NCI-H187 treated with DMSO at 0.1 percent for 48 hours (cell line): ENCODE measurements at places on chromosomes 12 and 14.

- DNase-seq: no peak
Observed at GRCh38 chr12:15230137-15230536, 8.9 kb upstream of the RERG start.

GRCh38 chr12:124939079-124939420, 24.6 kb upstream of the UBC start:
- DNase-seq: no peak

DNA sequence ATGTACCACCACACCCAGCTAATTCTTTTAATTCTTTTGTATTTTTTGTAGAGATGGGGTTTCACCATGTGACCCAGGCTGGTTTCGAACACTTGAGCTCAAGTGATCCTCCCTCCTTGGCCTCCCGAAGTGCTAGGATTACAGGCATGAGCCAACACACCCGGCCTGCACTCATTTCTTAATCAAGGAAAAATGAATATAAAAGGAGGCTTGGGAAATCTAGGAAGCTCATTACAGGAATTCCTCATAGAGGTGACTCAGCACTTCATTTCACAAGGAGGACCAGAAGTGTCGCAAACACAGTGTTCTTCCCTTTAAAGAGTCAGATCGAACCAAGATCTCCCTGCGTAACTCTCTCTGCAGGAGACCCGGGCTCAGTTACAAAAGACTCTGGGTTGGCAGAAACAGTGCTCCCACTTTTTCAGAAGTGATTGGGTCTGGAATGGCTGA, 30.3 kb downstream of the NFKBIA start:
- no peak for DNase-seq

DNA sequence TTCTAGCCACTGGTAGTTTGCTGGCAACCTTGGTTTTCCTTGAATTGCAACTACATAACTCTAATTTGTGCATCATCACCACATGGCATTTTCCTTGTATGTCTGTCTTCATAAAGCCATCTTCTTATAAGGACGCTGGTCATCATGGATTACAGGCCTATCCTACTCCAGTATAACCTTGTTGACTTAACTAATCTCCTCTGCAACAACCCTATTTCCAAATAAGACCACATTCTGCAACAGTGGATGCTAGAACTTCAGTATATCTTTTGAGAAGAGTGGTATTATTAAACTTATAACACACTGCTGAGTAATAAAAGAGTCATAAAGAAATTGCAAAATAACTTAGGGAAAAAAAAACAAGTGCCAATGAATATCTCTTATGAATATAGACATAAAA, 511.8 kb upstream of the FOXG1 start:
- DNase-seq: no peak

DNA sequence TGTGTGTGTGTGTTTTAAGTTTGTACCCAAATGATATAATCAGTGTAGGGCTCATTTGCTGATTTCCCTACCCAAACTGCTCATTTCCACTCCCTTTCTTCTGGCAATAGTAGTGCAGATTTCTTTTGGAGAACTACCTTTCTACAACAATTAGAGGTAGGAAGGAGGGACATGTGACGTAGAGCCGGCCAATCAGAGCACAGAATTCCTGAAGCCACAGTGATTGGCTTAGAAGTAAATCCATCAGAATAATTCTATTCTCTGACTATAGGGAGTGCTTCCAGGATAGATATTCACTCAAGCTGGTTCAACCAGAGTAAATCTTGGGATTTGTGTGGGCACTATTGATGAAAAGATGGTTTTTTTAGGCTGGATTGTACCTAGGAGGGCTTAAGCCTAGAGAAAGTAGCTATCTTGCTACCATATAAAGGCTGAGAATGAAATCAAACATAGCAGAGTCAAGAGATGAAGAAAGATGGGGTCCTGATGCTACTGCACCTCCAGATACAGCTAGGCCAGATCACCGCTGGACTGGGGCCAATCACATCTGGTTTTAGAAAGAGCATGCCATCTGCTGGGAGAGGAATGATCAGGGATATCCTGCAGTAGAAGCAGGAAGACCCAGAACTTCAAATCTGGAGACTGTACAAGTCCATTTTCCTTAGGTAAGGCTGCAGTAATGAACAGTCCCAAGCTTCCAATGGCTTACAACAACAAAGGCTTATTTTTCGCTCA, 54.1 kb upstream of the NUAK1 start:
- DNase-seq: no peak

GRCh38 chr12:113391145-113391544, 12.5 kb downstream of the SDS start:
- DNase-seq: no peak

GRCh38 chr14:103552846-103553210, 9.6 kb downstream of the BAG5 start:
- no peak for DNase-seq

- no peak for DNase-seq
Observed at GRCh38 chr14:104979758-104980610, 1.8 kb upstream of the AHNAK2 start.

DNA sequence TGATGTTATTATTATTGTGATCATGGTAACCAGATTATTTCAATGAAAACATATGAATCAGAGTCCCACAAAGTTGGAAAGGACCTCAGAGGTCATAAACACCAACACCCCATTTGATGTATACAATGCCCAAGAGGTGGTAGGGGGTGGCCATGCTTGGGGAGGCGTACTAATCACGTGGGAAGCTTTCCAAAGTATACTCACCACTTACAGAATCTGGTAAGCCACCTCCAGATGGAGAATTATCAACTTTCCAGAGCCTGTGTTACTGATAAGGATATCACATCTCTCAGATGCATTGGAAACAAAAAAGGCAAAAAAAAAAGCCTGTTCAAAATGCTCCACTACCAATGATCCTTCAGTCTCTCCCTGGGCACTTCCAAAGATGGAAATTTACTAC, 8.4 kb downstream of the DAD1 start:
- no peak for DNase-seq

- DNase-seq: no peak
Observed at GRCh38 chr14:31967669-31967975, 109.5 kb upstream of the ARHGAP5 start.

DNA sequence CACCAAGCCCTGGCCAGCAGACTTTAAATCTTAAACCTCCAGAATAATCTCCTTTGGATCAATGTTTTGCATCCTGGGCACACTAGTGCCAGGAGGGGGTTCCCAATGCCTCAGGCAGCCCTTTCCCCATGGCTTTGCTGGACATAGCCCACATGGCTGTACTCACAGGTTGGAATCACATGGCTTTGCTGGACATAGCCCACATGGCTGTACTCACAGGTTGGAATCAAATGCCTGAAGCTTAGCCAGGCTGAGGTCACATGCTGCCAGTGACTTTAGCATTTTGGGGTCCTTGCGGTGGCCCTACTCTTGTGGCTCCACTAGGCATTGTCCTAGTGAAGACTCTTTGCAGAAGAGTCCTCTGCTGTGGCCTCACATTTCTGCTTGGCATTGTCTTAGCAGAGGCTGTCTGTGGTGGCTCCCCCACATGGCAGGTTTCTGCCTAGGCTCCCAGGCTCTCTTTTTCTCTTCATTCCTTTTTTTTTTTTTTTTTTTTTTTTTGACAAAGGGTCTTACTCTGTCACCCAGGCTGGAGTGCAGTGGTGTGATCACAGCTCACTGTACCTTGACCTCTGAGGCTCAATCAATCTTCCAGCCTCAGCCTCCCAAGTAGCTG, 13.0 kb downstream of the FLVCR2 start:
- no peak for DNase-seq

- DNase-seq: no peak
Observed at GRCh38 chr14:89616852-89617341, 199.9 kb upstream of the FOXN3 start.

- peak; percentile 39 for DNase-seq
Observed at GRCh38 chr12:6961695-6962284, 8.7 kb downstream of the PHB2 start.

DNA sequence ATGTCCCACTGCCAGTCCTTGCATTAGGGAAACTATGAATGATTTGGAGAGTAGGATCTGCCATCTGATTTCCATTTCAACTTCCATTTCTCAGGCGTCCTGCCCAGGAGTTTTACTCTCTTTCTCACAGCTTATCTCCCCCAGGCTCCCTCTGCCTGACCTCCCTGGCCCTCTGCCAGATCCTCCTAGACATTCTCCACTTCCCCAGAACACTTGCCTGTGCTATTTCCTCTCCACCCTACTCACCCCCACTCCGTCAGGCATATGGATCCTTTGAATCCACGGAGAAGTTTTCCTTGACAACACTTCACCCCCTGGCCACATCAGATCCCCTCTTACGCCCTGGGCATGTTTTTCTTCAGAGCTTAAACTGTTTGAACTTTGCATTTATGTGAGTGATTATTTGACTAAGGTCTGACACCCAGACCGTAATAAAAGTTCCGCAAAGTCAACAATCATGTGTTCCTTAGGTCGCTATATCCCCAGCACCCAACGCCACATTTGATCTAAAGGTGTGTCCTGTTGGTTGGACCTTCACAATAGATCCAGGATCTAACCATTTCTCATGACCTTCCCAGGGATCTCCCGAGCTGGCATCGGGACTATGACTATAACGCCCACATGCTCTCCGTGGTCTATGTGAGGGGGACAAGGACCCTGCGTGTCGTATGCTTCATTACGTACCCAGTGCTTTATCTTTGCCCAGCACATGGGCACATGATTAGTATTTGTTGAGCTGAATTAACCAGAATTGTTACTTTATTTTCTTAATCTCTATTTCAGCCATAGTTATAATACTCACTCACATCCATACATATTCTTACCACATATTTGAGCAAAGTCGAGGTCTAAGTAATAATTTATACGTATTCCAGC, 255.8 kb upstream of the FOXN3 start:
- no peak for DNase-seq

DNA sequence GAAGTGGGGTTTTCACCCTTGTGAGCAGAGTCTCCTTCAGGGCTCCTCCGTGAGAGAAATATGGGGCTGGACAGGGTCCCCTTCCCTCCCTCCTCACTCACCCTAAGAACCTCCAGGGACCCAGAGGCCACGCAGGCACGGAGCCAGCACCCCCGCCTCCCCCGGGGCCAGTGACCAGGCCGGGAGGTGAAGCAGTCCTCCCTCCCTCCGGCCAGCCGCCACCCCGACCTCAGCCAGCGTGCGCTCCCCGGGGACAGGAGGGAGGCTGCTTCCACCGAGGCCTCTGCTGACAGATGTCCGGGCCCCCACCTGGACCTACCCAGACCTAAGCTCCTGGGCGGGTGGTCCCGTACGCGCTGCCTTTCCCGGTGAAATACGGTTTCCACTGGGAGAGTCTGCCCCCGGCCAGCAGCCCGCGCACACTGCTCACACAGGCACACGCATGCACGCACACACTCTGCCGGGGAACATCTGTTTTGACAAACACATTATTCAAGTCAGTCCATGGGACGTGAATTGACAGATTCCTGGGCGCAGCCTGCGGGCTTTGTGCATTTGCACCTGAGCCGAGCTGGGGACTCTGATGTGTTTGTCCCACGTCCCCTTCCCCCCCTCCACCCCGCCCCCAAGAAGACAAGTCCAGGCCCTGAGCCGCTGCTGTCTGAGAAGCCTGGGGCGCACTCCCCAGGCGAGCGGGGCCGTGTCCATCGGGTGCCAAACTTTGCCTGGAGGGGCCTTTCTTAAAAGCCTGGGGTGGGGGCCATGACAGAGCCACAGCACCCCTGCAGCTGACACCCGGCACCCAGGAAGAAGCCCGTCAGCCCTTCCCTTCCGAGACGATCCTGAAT, 725 bp downstream of the RIMBP2 start:
- no peak for DNase-seq

- no peak for DNase-seq
Observed at GRCh38 chr14:105107351-105107750, 42.1 kb upstream of the GPR132 start.

DNA sequence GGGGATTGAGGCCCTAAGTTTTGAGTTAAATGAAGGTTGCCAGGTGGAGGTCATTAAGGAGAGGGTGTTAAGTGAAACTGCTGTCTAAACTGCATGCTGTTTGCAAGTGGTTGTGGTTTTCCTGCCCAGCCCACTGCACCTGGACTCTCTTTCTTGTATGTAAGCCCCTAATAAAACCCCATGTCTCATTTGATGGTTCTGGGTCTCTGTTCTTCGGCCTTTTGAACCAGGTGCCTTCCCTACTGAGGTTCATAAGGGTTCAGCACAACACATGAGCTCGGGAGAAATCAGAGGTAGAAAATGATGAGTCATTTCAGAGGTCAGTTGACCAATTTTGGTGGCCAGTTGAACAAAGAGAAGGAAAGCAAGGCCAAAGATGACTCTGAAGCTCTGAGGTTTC, 382.5 kb downstream of the RPS29 start:
- no peak for DNase-seq

GRCh38 chr12:115752913-115753726, 524.4 kb downstream of the MED13L start:
- no peak for DNase-seq

GRCh38 chr14:48027115-48027514, 351.7 kb upstream of the MDGA2 start:
- no peak for DNase-seq

GRCh38 chr12:41485203-41485602, 297.1 kb downstream of the PDZRN4 start:
- DNase-seq: no peak

GRCh38 chr14:66459603-66460002, 26.6 kb upstream of the CCDC196 start:
- DNase-seq: no peak

GRCh38 chr14:72565149-72565559, 328.7 kb downstream of the DPF3 start:
- no peak for DNase-seq

DNA sequence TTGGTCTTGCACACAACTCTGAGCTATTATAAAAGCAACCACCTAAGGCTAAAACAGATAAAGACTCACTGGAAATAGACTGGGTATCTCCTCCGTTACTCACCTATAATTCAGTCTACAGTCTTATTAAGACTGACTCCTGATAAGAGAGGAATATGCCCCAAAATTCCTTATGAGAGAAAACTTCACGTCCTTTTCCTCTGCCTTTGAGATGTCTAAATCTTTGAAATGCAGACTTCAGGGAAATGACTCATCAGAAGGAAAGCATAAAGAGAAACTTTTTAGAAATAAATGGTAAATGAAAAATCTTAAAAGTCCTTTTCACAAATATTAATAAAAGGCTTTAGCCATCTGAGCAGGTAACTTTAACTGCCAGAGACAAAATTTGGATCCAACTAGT, 187.5 kb upstream of the RTL1 start:
- no peak for DNase-seq

DNA sequence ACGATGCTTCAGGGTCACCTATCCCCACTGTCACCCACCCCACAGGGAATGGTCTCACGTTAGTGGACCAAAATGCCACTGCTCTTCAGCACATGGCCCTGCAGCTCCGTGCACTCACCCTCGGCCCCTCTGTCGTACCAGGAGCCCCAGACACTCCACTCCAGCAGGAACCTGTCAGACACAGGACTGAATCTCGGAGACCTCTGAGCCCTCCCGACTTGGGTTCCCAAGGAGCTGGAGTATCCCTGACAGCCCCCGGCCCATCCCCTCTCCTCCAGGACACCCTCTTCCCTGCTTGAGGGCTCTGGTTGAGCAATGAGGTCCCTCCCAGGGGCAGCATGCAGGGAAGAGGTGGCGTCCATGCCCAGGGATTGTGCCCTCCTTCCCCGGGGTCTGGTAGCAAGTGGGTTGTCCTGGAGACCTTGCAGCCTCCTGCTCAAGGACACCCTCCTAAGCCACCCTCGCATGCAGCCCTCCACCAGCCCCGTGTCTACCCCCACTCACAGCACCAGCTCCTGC, 20.4 kb upstream of the LRTM2 start:
- no peak for DNase-seq
